ENCODE measurements at places on chromosomes 5 and 9. TPM values are rescaled to one million over a fixed set of nuclear protein-coding genes. Genes with fewer than 3 reads are reported as not detected.

Gene SLC25A2
- total RNA-seq: 0.23 TPM

Gene TTC39B
- total RNA-seq: 34.2 TPM

DNA sequence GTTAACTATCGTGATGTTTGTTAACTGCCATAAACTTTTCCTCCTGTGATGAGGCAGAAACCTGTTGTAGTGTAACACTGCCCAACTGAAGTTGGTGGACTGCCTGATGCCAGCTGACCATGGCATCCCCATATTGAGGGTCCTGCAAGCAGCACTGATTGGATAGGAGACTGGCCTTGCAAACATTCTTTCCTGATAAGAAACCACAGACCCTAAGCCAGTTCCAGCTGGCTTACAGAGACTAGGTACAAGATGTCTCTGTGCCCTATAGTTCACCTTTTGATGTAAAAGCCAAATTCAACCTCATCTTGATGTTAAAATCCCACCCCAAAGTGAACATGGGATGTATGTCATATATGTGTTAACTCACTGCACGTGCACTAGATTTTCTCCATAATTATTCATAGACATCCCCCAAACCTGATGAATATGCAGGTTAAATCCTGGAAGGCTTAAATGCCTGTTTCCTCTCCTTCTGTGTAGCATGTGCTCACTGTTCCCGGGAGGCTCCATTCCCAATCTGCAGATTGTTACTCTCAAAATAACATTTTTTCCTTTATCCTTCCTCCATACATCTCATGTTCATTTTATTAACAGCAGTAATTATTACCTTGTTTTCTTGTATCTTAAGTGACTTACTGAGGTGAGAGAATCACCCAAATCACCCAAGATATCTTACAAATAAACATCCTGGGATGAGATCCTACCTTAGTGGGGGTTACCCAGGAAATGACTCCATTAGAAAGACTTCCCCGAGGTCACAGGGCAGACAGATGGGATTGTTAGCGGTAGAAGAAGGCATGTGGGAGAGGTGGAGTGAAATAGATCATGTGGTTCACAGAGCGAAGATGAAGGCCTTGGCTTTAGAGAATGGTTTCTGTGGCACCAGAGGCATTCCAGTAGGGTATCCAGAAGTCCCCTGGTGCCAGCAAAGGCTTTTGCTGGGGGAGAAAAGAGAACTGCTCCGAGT lies 566.7 kb downstream of the CCDC171 start:
- DNase-seq: no peak

Gene INSYN2B
- total RNA-seq: not detected

Gene PIGO
- 13.0 TPM for total RNA-seq

GRCh38 chr9:33167084-33167971 lies at the start of gene B4GALT1:
TSS of gene B4GALT1 (minus strand) at chr9:33167336. CDS start at chr9:33167169, 167 bp downstream.
- DNase-seq: peak; percentile 93

Gene ZBTB6
- total RNA-seq: 18.7 TPM

Gene RFK
- total RNA-seq: 5.8 TPM

DNA sequence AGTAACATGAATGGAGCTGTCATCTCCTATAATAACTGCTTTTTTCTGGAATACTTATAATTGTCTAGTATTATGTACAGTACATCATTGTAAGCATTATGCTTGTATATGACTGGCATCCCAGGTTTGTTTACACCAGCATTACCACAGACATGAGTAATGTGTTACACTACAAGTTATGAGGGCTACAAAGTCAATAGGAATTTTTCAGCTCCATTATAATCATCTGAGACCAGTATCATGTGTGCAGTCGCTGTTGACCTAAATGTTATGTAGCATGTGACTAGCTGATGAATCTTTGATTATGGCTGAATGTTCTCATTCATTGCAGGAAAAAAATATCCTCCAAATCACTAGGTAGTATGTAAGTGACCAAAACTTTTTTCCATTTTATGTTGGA lies 2.2 kb downstream of the ZCCHC9 start:
- no peak for DNase-seq

Gene CCNO
- not detected for total RNA-seq

Gene CTXN3
- not detected for total RNA-seq

DNA sequence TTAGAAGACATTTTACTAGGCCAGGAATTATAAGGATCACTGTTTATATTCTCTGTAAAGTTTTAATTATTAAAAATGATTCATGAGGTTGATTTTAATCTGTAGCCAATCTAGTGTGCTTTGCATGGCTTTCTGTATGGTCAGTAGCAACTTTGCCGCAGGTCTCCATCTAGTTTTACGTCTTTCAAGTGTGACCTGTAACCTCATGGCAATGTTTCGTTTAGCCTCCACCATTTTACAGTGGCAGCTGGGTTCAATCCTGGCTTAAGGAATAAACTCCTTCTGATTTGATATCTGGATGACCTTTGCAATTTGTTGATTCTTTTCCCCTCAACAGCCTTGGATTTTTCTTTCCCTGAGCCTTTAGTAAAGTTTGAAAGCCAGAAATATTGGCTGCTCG lies 434.5 kb upstream of the CDH9 start:
- DNase-seq: no peak

GRCh38 chr5:116296335-116297072 lies 211.7 kb downstream of the COMMD10 start:
- no peak for DNase-seq

- no peak for DNase-seq
These were observed 188.6 kb downstream of the PDE4D start for GRCh38 chr5:59704936-59705335.

DNA sequence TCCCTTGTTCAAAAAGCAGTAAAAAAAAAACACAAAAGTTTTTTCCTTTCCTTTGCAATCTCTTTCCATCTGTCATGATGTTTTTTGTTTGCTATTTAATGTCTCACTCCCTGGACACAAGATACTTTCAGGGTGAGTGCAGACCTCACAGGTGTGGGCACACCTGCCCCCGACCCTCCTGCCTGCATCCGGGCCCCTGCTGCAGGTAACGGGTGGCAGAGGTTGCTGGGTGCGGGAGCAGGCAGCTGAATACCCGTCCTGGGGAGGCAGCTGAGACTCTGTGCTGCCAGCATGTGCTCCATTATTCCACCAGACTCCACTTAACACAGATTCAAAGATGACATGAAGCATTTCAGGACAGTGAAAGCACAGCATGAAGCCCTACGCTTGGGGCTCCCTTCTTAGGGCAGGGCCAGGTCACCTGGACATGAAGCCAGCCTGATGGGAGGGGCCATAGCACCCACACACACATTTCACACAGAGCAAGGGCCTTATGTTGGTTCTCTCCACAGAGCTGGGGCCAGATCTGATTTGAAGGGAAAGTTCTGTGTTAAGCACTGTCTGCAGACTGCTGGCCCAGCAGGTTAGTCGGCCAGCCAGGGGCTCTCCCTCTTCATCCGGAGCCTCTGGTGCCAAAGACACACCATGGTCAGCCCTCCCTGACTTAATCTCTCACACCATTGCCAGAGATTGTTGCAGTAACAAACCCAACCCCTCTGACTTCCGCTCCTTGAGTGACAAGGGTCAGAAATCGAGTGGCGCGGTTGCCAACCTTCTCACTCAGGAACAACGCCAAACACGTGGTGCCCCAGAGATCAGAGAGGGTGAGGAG lies 13.0 kb downstream of the NEK6 start:
- DNase-seq: no peak

DNA sequence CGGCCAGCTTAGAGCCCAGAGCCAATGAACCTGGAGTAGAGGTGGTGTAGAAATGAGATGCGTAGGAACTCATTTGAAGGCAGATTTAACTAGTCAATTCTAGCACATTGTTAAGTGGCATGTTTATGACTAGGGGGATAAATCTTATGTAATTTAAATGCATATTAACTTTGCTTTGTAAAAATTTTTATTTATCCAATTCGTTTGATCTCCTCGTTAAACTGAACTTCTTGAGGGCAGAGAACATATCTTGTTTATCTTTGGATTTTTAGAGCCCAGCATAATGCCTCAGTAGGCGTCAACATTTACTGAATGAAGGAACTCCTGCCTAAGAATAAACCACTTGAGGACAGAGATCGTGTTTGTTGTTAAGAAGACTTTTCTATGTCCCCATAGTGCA lies 41.1 kb upstream of the ACOT12 start:
- no peak for DNase-seq

- DNase-seq: no peak
These were observed 229.9 kb downstream of the SGCD start for GRCh38 chr5:156556666-156557406.

GRCh38 chr9:130186839-130187522 lies 14.8 kb downstream of the NCS1 start:
- no peak for DNase-seq

DNA sequence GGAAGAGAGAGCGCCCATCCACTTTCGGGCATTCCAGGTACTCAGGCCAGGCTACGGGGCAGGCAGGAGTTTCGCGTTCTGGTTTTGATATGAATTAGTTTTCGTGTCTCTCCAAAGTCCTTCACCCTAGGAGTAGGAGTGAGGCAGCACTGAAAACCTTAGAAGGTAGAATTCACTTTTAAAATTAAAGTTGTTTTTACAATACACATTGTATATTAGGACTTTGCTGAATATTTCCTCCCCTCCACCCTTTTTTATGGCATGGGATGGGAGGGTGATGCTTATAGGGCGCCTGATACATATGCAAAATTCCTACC lies 747 bp downstream of the ITGA1 start:
- no peak for DNase-seq

- no peak for DNase-seq
These were observed 61.3 kb downstream of the IARS1 start for GRCh38 chr9:92232190-92232589.

DNA sequence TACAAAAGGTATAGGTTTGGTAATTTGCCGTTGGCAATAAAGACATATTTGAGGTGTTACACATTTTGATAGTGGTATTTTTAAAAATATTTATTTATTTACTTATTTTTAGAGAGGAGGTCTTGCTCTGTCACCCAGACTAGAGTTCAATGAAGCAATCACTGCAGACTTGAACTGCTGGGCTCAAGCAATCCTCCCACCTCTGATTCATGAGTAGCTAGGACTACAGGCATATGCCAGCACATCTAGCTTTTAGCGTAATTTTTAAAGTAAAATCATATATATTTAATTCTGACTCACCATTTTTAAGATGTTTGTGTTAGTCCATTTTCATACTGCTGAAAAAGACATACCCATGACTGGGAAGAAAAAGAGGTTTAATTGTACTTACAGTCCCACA lies 1974.3 kb downstream of the EFNA5 start:
- no peak for DNase-seq

Gene IFNA13
- not detected for total RNA-seq

GRCh38 chr9:101995231-101995630 lies 256.8 kb upstream of the GRIN3A start:
- DNase-seq: no peak

Data from activated naive CD4-positive, alpha-beta T cell treated with anti-CD3 and anti-CD28 coated beads, Interleukin-2, amount 50 U/mL, for 72 hours (primary cell).